ENCODE measurements at places on chromosomes 7 and 10.

- no peak for DNase-seq
Observed at GRCh38 chr7:97576043-97576442, 155.8 kb upstream of the TAC1 start.

DNA sequence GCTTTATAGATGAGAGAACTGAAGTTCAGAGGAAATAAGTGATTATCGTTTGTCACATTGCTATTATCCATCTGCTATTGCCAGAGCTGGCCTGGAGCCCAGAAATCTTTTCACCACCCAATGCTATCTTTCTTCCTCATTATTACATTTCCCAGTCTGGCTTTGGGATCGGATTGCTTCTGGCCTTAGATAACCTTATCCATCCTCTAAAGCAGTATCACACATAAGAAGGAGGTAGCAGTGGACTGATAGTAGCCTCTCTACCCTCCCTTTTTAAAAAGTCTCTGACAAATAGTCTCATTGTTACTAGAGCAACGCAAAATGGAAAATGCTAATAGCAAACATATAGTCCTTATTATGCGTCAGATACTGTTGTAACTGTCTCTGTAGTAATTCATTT lies 1.3 kb upstream of the CLDN12 start:
- no peak for DNase-seq

GRCh38 chr7:29926741-29927140 lies 62.9 kb downstream of the SCRN1 start:
- no peak for DNase-seq

- no peak for DNase-seq
Observed at GRCh38 chr7:28410628-28411531, 1.4 kb upstream of the CREB5 start.

DNA sequence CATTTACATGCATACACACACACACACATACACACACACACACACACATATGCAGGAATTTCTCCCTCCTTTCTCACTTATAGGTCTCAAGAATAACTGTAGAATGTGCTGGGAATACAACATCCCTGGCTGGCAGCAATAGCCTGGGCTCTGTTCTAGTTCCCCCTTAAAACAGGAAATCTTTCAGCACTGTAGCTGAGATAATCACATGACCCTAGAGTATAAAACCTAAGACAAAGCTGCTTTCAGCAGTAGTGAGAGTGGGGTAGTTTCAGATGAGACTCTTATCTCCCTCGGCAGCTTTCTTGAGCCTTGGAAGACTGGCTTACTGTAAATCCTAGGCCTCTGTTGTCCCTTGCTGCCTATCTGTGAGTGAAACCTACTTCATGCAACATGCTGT lies 137.4 kb upstream of the AKR1E2 start:
- no peak for DNase-seq

DNA sequence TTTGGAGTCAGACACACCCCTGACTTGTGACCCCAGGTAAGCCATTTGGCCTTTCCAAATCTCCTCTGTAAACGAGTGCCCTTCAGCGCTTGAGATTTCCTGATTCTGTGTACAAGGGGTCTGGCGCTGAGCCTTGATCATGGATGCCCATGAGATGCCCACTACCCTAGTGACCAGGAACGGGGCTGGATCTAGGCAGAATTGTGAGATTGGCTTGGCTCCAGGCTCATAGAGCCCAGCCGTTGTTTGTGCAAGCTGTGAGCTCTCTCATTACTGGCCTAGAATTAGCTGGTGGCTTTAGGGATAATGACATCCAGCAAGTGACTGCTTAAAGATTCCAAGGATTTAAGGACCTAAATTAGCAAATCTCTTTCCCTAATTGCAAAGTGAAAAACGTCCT lies 84.9 kb downstream of the CAMK1D start:
- DNase-seq = no peak

GRCh38 chr7:155885167-155886155 lies 73.2 kb upstream of the SHH start:
- DNase-seq = no peak

GRCh38 chr10:122132882-122133565 lies 138.1 kb upstream of the BTBD16 start:
- DNase-seq = no peak

GRCh38 chr10:93913706-93914105 lies 19.9 kb downstream of the SLC35G1 start:
- no peak for DNase-seq

- DNase-seq = no peak
Observed at GRCh38 chr7:135716677-135717238, 11.2 kb downstream of the SLC13A4 start.

GRCh38 chr7:116449441-116449840 lies 50.1 kb upstream of the CAV2 start:
- DNase-seq = no peak

GRCh38 chr10:100081075-100082001 lies at the start of gene CPN1:
CPN1 (minus strand) TSS chr10:100081869; CDS start chr10:100081625, 244 bp downstream.
- no peak for DNase-seq

- no peak for DNase-seq
Observed at GRCh38 chr10:6591668-6592067, 11.6 kb upstream of the PRKCQ start.

- DNase-seq = peak; percentile 47
Observed at GRCh38 chr10:101839416-101840063, 4.1 kb downstream of the KCNIP2 start.

- no peak for DNase-seq
Observed at GRCh38 chr10:114308531-114309363, 69.7 kb downstream of the VWA2 start.

DNA sequence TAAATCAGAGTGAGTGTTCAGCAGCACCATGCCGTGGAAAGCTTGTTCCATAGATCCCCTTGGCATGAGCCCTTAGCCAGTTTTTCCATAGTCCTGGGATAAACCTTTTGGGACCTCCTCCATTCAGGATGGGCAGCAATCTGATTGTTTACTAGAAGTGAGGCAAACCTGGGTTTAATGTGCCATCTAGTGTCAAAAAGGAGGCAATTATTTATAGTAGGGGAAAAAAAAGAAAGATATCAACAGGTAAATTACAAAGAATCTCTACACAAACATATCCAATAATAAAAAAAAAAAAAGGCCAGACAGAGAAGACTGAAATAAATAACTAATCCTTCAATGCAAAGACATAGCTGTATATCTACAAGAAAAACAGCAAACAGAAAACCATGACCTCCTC lies 229.0 kb upstream of the STK17A start:
- DNase-seq = no peak

GRCh38 chr7:77335581-77335980 lies 80.6 kb downstream of the GSAP start:
- no peak for DNase-seq

DNA sequence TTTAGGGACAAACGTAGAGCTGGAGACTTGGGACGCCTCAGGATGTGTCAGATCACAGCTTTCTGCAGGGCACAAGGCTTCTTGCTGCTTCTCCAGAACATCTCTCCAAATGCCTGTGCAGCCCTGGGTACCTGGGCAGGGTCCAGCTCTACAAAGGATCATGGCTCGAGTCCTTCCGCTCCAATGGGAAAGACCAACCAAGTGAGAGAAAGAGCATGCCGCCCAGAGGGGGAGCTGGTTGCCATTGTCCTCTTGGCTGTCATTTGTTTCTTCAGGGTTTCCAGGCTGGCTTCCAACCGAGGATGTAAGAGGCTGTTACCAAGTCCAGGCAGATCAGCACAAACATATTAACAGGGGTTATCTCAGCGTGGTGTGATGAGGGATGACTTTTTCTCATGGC lies 5.6 kb upstream of the LEP start:
- no peak for DNase-seq

- no peak for DNase-seq
Observed at GRCh38 chr7:54259185-54259584, 283.0 kb upstream of the VSTM2A start.

Data from T follicular helper cell (primary cell).